K562 (cell line): ENCODE measurements at places on chromosomes 16 and 17. TPM values are rescaled to one million over a fixed set of nuclear protein-coding genes. Genes with fewer than 3 reads are reported as not detected.

The TPSD1 gene
- not detected in 2 replicates for total RNA-seq

The NTN1 gene
- 0.02 TPM in 2 replicates for total RNA-seq

The ABCC11 gene
- total RNA-seq, result not detected in 2 replicates

The GNG13 gene
- not detected in 2 replicates for total RNA-seq

The RBFOX1 gene
- not detected in 2 replicates for total RNA-seq

The RUSF1 gene
- total RNA-seq, result 44.1 and 49.8 TPM in 2 replicates

- DNase-seq, result no peak
- peaks cover 8% of the 10 kb centered on the region for H3K4me1 ChIP-seq
- no peaks in the 10 kb centered on the region for H3K27me3 ChIP-seq
- H3K27ac ChIP-seq, result no peak overlapping the region
These were observed 58.2 kb downstream of the MFSD11 start for GRCh38 chr17:76796081-76796480.

- H3K4me3 ChIP-seq, result no peak overlapping the region
- H3K27ac ChIP-seq, result no peak overlapping the region
- peaks cover 13% of the 10 kb centered on the region for H3K4me1 ChIP-seq
- no peaks in the 10 kb centered on the region for H3K27me3 ChIP-seq
- peaks cover 7% of the 10 kb centered on the region; the same call in 1 of the 3 replicates for H3K36me3 ChIP-seq
- no peak for DNase-seq
These were observed 28.6 kb downstream of the NFATC3 start for GRCh38 chr16:68113765-68114240.

DNA sequence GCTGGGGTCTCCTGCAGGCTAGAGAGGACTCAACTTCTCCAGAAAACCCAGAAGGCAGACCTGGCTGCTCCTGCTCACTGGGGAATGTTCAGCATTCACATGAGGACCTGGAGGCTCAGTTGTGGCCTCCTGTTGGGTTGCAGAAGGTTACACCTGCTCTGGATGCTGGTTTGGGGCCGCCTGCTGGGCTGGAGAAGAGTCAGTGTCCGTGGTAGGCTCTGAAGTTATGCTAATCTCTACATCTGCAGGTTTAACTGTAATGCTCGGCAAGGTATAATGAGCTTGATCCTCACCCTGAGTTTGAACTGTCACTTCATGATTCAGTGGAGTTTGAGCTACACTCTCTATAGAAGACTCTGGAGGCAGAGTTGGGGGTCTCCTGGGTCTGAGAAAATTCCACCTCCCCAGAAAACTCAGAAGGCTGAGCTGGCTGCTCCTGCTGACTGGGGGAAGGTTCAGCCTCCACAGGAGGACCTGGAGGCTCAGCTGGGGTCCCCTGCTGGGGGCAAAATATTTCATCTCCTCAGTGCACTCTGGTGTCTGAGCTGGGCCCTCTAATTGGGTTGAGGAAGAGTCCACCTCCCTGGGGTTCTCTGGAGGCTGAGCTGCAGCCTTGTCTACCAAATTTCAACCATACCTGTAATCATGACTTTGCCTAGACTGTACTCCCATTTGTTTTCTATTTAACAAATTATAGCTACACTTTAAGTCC lies 23.5 kb downstream of the RDM1 start:
- peaks cover 17% of the 10 kb centered on the region; the same call in 2 of the 3 replicates for H3K4me1 ChIP-seq
- H3K27me3 ChIP-seq, result no peaks in the 10 kb centered on the region
- H3K4me3 ChIP-seq, result no peak overlapping the region
- DNase-seq, result no peak

DNA sequence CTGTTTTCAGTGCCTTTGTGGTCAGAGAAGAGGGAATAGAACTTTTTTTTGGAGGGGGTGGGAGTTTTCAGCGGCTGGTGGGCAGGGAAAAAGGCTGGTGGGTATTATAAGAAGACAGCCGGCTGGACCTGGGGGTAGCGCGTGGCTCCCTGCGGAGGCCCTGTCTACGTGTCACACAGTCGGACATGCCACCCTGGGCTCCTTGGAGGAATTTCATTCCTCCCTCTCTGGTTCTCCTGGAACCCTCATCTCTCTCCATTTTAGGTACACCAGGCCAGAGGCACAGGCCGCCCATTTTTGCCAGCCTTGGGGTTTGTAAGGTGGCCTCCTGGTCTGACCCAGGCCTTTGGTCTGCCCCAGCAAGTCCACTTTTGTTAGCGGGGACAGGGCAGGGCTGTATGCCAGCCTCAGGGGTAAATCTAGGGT lies 908 bp downstream of the FKBP10 start:
- DNase-seq, result no peak
- no peak overlapping the region for H3K4me3 ChIP-seq
- no peak overlapping the region for H3K27ac ChIP-seq
- no peaks in the 10 kb centered on the region for H3K36me3 ChIP-seq
- H3K4me1 ChIP-seq, result peaks cover 2% of the 10 kb centered on the region; the same call in 1 of the 3 replicates
- no peaks in the 10 kb centered on the region for H3K27me3 ChIP-seq

GRCh38 chr16:71205482-71206131 lies 24.9 kb downstream of the HYDIN start:
- H3K27ac ChIP-seq, result no peak overlapping the region
- no peaks in the 10 kb centered on the region for H3K4me1 ChIP-seq
- H3K27me3 ChIP-seq, result no peaks in the 10 kb centered on the region
- no peak for DNase-seq

- peaks cover 41% of the 10 kb centered on the region for H3K36me3 ChIP-seq
- peak overlapping the region; percentile 96 for H3K4me3 ChIP-seq
- no peaks in the 10 kb centered on the region for H3K27me3 ChIP-seq
- H3K27ac ChIP-seq, result peak overlapping the region; percentile 99
These were observed 53.0 kb downstream of the TUBD1 start for GRCh38 chr17:59839651-59840328.
